ENCODE measurements at places on chromosomes 12 and 14.

- no peaks in the 10 kb centered on the region for H3K4me1 ChIP-seq
- no peak for DNase-seq
- H3K4me3 ChIP-seq = no peak overlapping the region
- peaks cover 3% of the 10 kb centered on the region for H3K27me3 ChIP-seq
- H3K27ac ChIP-seq = no peak overlapping the region
These were observed 147.9 kb upstream of the PKP2 start for GRCh38 chr12:33044447-33044846.

DNA sequence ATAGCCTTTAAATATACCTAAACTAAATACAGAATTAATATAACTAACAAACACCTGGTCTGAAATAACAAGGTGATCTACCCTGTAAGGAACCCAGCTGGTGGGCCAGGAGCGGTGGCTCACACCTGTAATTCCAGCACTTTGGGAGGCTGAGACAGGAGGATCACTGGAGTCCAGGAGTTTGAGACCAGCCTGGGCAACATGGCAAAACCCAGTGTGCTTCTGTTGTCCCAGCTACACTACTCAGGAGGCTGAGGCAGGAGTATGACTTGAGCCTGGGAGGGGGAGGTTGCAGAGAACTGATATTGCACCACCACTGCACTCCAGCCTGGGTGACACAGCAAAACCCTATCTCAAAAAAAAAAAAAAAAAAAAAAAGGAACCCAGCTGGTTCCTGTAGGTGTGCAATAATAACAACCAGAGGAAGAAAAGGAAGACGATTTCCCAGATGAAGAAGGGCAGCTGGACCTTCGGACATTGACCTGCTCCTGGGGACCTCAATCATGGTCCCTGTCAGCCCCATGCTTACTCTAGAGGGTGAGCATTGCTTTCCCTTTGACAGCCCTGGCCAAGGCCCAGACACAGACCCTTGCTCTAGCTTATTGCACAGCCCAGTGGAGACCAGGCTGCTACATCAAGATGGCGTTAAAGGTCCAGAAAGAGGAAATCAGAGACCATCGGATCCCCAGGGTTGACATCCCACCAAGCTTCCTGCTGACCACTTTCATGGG lies 5.4 kb downstream of the FOS start:
- H3K36me3 ChIP-seq = peaks cover 18% of the 10 kb centered on the region
- H3K27me3 ChIP-seq = no peaks in the 10 kb centered on the region
- H3K4me1 ChIP-seq = peaks cover 10% of the 10 kb centered on the region
- H3K27ac ChIP-seq = peak overlapping the region; percentile 39
- no peak overlapping the region for H3K4me3 ChIP-seq

GRCh38 chr14:23360496-23360895 lies 4.5 kb downstream of the EFS start:
- no peak overlapping the region for H3K4me3 ChIP-seq
- no peak overlapping the region for H3K27ac ChIP-seq
- H3K27me3 ChIP-seq = no peaks in the 10 kb centered on the region
- DNase-seq = no peak
- no peaks in the 10 kb centered on the region for H3K36me3 ChIP-seq

- H3K27me3 ChIP-seq = no peaks in the 10 kb centered on the region
- H3K36me3 ChIP-seq = no peaks in the 10 kb centered on the region
- H3K4me1 ChIP-seq = peaks cover 35% of the 10 kb centered on the region
These were observed 191.7 kb downstream of the TMX1 start for GRCh38 chr14:51431741-51432140.

- H3K36me3 ChIP-seq = no peaks in the 10 kb centered on the region
- peaks cover 30% of the 10 kb centered on the region for H3K4me1 ChIP-seq
- DNase-seq = no peak
- H3K27ac ChIP-seq = no peak overlapping the region
- H3K4me3 ChIP-seq = no peak overlapping the region
These were observed 33.2 kb downstream of the ZNF664 start for GRCh38 chr12:124006085-124006845.

DNA sequence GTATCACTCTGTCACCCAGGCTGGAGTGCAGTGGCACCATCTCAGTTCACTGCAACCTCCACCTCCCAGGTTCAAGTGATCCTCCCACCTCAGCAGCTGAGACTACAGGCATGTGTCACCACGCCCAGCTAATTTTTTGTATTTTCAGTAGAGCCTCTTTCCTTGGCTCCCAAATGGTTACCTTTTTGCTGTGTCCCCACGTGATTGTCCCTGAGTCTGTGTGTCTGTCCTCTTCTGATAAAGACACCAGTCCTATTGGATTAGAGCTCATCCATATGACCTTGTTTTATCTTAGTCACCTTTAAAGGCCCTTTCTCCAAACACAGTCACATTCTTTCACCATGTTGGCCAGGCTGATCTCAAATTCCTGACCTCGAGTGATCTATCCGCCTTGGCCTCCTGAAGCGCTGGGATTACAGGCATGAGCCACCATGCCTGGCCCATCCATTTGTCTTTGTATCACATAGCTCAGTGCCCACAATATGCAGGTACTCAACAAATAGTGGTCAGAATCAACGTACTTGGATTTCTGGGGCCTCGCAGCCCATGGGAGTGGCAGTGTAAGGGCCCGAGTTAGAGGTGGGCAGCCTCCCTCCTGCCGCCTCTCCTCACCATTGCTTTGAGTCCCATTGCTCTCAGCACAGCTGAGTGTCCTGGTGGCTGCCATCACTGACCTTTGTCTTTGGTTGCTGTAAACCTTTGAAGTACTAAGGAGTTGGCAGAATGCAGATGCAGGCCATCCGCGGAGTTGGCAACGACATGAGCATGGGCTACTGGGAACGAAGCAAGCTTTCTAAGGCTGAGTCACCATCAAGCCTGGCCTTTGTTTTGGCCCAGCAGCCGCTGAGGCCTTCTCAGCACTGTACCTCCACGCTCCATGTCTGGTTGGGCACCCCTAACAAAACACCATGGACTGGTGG lies 9.3 kb downstream of the TPCN1 start:
- H3K27ac ChIP-seq = peak overlapping the region; percentile 72
- peaks cover 33% of the 10 kb centered on the region for H3K4me1 ChIP-seq
- no peak for DNase-seq
- peaks cover 71% of the 10 kb centered on the region for H3K36me3 ChIP-seq
